K562 (cell line): ENCODE measurements at places on chromosomes 6 and 20. TPM values are rescaled to one million over a fixed set of nuclear protein-coding genes. Genes with fewer than 3 reads are reported as not detected.

GRCh38 chr6:152271776-152272464 is 365.2 kb downstream of the SYNE1 start:
- no peak for DNase-seq

DNA sequence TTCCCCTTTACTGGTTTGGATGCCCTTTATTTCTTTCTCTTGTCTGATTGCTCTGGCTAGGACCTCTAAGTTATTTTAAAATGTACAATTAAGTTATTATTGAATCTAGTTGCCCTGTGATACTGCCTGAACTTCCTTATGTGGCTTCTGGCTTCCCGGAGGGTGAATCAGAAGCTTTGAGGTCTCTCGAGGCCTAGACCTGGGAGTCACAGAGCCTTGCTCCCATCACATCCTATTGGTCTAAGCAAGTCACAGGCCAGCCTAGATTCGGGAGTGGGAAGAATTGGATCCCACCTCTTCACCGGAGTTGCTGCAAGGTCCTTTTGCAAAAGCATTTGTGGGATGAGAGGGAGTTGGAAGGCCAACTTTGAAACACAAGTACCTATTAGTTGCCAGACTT is 15.2 kb downstream of the BCAS4 start:
- no peak for DNase-seq

GRCh38 chr20:38007526-38007925 is 25.7 kb downstream of the TTI1 start:
- DNase-seq = no peak

DNA sequence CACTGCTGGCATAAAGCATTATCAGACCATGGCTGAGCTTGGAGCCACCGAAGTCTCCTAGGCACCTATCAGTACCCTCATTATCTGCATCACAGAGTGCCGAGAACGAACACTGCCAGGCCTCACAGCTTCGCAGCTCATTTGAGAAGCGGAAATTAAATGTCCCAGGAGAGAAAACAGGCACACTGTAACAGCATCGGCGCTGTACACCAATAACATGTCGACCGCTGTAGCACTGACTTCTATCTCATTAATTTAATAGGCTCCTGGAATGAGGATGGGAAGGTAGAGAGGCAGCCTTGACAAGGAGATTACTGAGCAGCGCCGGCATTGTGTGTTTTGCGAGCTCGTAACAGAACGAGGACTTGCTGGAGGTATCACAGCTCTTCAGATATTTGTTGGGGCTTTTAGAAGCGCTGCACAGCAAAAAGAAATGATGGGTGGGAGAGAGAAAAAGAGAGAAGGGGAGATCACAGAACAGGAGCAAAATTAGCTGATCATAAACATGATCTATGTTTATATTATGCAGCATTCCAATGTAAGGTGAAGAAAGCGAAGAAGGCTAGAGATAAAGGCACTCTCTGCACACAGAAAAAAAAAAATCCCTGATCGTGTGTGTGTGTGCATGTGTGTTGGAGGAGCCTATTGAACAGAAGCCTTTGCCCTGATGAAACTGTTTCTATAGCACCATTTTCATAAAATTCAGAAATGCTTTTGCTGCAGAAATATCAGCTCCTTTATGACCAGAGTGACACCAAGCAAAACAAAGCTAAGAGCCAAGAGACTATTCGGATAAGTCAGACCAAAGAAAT is 29.2 kb downstream of the ID4 start:
- DNase-seq = no peak

- DNase-seq = no peak
Measured at GRCh38 chr6:166855416-166855815, 100.9 kb downstream of the RNASET2 start.

DNA sequence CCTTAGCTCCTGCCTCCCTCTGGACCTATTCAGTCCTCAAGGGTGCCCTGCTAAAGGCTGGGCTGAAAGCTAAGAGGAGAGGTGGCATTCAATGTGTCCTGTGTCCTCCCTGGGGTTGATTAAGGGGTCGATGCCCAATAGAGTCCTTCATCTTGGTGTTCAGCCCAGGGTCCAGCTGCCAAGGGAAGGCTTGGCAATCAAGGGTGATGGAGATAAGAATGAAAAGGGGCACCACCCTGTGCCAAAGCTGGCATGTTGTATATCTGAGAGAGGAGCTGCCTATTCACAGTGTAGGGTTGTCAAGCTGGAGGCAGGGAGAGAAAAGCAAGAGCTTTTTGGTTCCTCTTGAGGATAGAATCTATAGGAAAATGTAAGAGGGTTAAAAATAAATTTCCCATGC is 12.3 kb downstream of the C20orf173 start:
- no peak for DNase-seq

GRCh38 chr6:88662653-88663174 is 300.7 kb downstream of the RNGTT start:
- DNase-seq = no peak

GRCh38 chr6:5072440-5072839 is 12.7 kb upstream of the PPP1R3G start:
- DNase-seq = no peak

DNA sequence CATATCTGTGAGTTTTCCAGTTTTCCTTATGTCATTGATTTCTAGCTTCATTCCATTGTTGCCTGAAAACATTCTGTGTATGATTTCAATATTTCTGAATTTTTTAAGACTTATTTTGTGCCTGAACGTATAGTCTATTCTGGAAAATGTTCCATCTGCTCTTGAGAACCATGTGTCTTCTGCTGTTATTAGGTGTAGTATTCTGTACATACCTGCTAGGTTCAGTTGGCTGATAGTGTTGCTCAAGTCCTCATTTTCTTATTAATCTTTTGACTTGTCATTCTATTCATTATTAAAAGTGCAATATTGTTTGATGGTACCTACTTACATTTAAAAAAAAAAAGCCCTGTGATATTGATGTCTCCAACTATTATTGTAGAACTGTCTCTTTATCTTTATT is 869.8 kb upstream of the MAN1A1 start:
- no peak for DNase-seq

DNA sequence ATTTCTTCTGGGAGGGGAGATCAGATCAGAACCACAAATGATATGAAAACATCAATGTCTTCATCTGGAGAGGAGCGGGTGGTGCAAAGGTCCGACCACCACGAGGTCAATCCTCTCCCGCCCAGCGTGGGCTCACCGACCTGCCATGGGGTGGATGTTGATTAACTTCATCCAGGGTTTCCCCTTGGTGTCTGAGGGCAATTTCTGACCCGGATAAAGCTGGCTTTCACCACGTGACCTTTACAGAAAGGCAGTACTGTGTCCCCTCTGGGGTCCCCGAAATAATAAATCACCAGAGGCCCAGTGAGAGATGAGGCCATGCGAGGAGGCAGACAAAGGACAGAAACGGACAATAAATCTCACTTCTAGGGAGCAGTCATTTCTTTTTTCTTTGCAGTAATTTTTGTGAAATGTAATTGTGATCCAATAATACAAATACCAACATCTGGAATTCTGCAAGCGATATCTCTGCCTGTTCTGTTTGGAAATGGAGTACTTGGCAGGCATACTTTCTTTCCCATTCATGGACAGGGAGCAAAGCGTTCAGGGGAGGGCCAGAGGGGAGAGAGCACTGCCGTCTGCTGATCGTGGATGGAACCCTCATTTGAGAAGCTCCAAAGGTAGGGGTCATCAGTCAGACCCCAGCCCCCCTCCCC is 55.1 kb upstream of the APCDD1L start:
- no peak for DNase-seq

GRCh38 chr6:15950962-15951569 is 177.8 kb upstream of the MYLIP start:
- no peak for DNase-seq

- peak; percentile 29 for DNase-seq
Measured at GRCh38 chr6:33787346-33787953, 1.5 kb downstream of the LEMD2 start.

DNA sequence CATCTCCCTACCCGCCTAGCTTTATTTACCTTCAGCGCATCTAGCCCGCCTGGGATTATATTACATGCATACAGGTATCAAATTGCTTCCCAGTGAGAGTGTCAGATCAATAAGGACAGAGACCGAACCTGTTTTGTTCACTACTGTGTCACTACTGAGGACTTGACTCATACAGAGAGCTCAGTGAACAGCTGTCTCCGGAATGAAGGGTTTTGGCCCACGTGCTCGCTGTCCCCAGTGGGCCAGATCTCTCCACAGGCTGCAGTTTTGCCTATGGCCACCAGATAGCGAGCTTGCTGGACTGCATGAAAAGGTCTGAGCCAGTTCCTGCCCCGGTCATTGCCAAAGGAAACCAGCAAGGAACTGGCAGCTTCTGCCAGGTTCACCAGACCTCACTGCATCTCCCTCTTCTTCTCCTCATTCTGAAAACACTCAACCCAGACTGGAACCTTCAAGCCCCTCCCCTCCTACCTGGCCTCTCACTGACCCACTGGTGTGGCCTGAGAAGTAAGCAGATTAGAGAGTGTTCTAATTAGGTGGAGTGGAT is 150.8 kb downstream of the ZMYND8 start:
- DNase-seq = peak; percentile 66

DNA sequence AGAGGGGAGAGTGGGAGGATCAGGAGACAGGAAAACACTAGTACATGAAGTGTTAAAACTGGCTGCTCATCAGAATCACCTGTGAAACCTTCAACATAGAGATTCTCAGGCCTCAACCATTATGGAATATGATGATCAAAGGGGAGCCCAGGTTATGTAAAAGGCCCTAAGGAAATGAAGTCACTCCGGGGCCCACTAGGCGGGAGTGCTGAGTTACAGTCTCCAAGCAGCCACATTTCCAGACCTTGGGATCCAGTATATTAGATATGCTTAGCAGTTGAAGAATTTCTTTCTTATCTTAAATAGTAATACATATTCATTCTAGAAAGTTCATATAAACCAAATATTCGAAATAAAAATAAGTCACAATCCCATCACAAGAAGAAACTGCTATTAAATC is 476.3 kb downstream of the PRKN start:
- no peak for DNase-seq

GRCh38 chr6:31858707-31859106 is 3.9 kb downstream of the NEU1 start:
- no peak for DNase-seq

- DNase-seq = no peak
Measured at GRCh38 chr20:35974256-35974655, 5.9 kb downstream of the CNBD2 start.

DNA sequence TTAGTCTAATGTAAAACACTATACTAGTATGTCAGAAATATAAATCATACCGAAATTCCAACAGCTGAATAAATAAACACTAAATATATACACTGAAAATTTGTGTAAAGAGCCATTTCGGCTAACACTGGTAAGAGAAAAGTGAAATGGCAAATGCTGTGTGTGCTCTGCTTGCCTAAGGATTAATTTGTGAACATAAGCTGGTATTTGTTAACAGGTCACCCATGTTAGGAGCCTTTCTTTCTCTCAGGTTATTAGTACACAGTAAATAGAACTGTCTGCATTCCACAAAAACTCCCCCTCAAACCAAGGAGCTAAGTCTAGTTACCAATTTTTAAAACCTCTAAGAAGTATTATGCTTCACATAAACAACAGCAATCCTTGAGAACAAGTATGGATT is 27.0 kb downstream of the ELOVL5 start:
- DNase-seq = no peak

DNA sequence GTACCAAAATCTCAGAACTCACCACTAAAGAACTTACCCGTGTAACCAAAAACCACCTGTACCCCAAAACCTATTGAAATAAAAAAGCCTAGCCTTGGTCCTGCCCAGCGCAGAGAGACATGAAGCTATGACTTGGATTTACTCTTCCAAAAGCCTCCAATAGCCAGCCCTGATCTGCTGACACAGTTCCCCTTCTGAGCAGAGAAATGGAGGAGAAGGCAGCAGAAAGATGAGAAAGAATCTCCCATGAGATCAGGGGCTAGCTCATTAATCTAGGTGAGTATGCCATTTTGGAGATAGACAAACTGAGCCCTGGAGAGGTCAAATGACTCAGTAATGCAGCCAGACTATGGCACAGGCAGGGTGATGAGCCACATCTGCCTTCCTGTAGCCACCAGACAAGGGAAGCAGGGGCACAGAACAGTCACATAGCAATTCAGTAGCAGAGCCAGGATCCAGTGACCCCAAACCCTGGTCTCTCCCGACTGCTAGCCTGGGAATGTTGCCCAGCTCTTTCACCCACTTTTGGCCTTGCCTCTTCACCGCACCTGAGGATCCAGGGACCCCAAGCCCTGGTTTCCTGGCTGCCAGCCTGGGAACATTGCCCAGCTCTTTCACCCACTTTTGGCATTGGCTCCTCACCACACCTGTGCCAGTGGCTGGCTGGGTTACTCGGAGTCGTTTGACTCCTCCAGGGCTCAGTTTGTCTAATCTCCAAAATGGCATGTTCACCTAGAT is 7.2 kb upstream of the SDCBP2 start:
- no peak for DNase-seq

GRCh38 chr20:7291946-7292345 is 524.5 kb downstream of the BMP2 start:
- DNase-seq = no peak

DNA sequence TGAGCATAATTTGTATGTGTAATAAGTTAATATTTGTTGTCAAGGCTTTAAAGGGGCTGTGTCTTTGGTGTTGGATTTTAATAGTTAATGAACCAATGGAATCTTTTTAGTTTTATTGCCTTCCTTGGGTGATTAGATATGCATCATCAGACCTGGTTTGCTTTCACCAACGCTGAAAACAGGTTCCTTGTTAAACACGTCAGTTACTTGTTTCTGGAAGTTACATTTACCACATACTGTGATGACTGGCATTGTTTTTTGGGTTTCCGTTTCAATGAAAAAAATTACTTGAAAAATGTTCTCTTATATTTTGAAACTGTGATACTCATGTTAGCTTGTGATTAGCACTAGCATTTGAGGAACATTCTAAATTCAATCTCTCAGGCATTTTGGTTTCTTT is 58.6 kb upstream of the RNF144B start:
- DNase-seq = no peak

GRCh38 chr6:44268095-44268628 is 2.1 kb upstream of the TMEM151B start:
- DNase-seq = peak; percentile 76

- no peak for DNase-seq
Measured at GRCh38 chr20:58450254-58450653, 61.2 kb downstream of the VAPB start.

DNA sequence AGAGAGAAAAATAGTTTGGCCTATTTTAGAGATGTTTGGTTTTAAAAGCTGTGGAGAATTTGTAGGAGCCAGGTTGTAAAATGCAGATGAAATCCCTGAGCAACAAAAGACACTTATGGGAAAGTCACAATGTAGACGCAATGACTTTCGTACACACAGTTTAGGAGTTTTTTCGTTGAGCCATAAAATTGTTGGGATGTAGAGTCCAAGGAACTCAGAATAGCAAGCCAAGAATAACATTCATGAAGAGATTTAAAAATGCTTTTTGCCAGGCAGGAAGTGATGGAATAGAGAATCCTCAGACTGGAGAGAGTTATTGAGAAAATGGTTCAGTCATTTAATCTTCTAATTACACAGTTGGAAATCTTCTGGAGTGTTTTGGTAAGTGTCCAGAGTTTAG is 11.5 kb upstream of the PROKR2 start:
- no peak for DNase-seq

The MUC22 gene
- total RNA-seq = not detected in 2 replicates

The HLA-DQB1 gene
- 0.29 TPM in 1 of 2 replicates, not detected in the other for total RNA-seq

The MOCS1 gene
- total RNA-seq = 12.7 and 15.3 TPM in 2 replicates

The SLC4A11 gene
- total RNA-seq = 1.1 and 2.0 TPM in 2 replicates

The EYS gene
- total RNA-seq = 0.13 TPM in 2 replicates

The DDO gene
- 0.09 TPM in 1 of 2 replicates, not detected in the other for total RNA-seq

The HLA-DRB1 gene
- 0.78 and 1.0 TPM in 2 replicates for total RNA-seq

The FAXC gene
- not detected in 2 replicates for total RNA-seq

The PPDPF gene
- total RNA-seq = 220 and 233 TPM in 2 replicates

The PRPH2 gene
- total RNA-seq = 0.09 TPM in 1 of 2 replicates, not detected in the other

The GSTA2 gene
- not detected in 2 replicates for total RNA-seq
